ENCODE measurements at places on chromosomes 2 and 18.

DNA sequence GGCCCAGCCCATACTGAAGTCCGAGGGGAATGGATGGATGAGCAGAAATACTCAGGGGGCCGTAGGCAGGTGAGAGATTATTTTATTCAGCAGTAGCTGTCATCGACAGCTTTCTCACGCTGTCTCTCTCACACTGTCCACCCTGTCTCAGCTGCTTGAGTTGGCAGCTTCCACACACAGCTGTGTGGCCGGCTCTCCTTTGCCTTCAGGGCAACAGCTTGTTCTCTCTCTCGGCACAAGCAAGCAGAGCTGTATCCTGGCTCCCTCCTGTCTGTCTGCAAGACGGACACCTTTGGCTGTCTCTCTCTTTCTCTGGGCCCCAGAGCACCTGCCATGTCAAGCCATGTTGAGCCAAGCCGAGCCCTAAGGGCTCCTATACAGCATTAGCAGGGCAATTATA, 9.8 kb upstream of the PAPOLG start:
- no peak for DNase-seq

- DNase-seq: no peak
Measured at GRCh38 chr18:79923896-79924585, 27.4 kb downstream of the SLC66A2 start.

DNA sequence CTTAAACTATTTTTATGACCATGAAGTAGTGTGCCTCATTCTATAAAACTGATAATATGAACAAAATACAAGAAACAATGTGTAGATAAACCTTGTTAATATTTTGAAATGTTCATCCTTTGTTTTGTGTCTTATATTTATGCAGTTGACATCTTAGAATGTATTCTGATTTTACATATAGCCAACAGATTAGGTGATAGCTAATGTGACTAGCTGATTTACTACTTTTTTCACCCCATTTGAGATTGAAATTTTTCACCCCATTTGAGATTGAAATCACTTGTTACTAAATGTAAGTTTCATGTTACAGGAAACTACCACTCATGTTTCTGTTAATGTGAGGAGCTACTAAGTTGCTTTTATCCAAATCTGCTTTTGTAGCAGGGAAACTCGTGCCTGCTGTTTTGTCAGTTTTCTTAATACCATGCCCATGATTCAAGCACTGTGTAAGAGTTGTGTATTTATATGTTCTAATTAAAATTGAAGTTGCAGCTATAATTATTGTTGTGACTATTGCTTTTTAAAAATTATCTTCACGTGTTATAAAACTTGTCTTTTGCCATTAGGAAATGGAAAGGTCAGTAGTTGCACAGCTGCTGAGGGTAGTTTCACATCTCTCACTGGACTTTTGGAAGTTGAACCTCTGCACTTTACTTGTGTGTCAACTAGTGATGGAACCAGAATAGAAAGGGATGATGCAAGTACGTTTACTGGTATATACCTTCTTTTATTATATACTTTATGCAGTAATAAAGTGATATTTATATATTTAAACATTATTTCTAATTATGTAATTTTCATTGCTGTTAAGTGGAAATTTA, 96.6 kb downstream of the BIRC6 start:
- DNase-seq: no peak

DNA sequence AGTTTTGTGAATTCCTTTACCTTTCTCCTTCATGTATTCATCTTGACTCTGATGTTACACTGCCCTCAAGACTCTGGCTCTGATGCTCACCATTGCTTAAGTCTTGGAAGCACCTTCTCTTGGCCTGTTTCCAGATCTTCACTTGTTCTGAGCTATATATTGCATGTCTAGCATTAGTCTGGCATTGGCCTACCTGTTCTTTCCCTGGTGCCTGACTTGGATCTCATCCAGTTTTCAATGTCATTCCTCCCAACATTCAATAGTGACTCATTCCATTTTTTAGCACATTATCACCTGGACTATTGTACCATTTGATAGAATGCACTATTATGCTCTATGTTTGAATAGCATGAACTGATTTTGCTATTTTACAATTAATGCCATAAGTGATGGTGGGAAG, 127.3 kb upstream of the NYAP2 start:
- no peak for DNase-seq

- no peak for DNase-seq
Measured at GRCh38 chr18:9735238-9735637, 27.1 kb downstream of the RAB31 start.

GRCh38 chr2:24352664-24353063, 7.7 kb downstream of the ITSN2 start:
- DNase-seq: no peak

- no peak for DNase-seq
Measured at GRCh38 chr2:138779406-138779780, 797 bp downstream of the NXPH2 start.

DNA sequence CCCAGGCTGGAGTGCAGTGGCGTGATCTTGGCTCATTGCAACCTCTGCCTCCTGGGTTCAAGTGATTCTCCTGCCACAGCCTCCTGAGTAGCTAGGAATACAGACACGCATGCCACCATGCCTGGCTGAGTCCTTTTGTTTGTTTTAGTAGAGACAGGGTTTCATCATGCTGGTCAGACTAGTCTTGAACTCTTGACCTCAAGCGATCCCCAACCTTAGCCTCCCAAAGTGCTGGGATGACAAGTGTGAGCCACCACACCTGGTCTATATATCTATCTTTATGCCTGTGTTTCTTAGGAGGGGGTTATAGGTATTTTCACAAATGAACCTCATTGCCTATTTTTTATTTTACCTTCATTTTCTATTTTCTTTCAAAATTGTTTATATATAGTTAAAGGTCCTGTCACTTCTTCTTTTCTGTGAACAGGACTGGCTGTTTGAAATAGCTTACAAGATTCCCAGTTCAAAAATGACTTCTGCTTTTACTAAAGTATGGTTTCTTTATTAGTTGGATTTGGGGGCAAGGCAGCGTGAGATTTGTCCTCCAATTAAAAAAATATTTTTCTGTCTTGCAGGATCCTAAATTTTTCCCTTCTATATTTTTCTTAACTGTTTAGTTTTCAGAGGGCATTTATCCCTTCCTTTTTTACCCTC, 16.4 kb upstream of the MARCHF7 start:
- DNase-seq: peak; percentile 68

DNA sequence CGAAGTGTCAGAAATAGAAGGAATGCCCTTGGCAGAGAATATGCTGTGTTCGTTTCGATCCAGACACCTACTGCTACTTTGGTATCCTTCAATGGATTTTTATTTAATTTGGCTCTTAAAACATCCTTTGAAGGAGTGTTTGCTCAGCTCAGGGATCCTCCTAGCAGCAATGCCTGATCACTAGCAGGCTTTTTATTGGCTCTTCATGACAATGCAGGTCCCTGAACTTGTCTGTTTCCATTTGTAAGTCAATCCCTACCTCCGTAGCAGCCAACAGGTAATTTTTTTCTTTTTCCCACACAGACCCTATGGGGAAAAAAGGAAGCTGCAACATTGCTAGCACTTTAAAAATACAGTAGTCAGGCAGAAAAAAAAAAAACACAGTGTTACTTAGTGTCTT, 366.2 kb upstream of the LRRTM1 start:
- DNase-seq: no peak

DNA sequence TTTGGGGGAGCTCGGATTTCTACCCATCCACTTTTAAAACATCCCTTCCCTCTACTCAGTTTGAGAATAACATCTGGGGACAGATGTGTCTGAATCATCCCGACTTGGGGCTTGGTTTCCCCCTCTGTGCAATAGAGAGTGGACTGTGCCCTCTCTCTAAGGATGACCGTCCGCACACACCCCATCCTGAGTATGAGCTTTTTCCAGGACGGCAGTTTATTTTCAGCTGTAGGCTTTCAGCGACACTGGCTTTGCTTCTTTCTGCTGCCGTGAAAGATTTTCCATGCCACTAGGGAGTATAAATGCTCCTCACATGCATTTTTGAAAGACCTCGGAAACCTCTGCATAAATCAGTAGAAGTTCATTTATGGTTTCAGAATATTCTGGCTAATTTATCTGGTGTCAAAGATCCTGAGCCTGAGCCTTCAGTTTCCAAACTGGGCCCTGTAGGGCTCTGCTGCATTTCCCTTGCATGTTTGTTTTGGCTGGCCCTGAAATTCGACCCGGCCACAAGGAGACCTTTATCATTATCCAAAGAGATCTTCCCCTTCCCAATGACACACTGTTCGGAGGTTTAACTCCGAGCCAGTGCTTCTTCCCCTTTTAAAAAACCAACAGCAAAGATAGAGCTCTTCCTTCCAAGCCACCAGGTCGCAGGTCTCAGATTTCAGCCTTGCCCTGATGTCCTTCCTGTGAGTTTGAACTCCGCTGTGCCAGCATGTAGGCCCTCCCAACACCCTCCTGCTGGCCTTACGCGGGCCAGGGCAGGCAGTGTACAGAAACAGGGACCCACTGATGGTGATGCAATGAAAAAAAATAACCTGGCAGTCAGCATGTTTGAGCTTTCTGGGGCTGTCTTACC, 53.3 kb downstream of the FECH start:
- DNase-seq: no peak

DNA sequence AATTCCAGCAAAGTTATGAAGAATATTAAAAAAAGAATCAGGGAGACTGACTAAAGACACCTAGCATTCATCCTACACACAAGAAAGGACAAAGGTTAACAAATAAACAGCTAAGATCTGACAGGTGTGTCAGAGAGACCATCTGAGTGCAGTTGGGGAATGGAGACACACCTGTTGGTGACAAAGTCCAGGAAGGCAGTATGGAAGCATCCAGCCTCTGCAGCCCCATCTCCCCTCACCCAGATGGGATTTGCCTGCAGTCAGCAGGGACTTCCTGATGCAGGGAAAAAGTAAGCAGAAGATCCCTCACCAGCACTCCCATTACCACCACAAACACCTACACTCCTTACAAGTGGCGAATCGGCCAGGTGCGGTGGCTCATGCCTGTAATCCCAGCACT, 37.9 kb downstream of the USP34 start:
- DNase-seq: no peak

DNA sequence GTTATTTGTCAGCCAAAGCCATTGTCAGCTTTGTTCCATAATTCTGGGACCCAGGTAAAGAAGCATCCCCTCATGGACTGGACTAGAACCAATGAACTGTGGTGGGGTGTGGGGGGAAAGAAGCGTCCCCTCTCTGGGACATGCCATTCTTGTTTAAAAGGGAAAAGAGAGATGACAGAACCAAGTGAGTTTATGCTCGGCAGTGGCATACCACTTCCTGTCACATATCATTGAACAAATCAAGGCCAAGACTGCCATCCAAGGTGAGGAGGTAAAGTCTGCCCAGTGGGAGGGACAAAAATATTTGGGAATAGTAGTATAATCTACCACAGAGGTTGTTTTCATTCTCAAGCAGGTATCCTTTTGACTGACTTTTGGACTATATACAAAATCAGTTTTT, 4.7 kb upstream of the GLS start:
- DNase-seq: no peak

- no peak for DNase-seq
Measured at GRCh38 chr2:162037886-162038285, 36.1 kb downstream of the DPP4 start.

DNA sequence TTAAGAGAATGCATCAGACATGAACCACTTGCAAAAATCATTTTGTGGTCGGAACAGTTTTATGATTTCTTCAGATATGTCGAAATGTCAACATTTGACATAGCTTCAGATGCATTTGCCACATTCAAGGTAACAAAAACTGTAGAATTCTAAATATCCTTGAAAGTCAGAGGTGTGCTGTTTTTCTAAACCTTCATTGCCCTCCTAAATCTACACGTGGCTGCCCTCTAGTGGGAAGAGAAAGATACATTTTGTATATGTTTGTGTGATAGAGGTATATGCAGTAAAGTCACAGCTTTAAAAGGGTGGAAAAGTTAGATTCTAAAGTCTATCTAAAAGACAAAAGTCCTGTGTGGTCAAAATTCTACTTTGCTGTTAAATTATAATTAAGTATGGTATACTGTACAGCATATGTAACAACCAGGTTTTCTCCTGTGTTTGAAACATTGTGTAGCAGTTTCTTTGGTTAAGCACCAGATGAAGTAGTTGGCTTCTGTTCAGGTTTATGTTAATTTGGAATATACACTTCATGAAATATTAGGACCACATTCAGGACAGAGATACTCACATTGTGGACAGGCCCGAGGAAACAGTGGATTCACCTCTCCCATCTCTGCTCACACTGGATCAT, 65.9 kb upstream of the ITM2C start:
- DNase-seq: peak; percentile 75

- no peak for DNase-seq
Measured at GRCh38 chr2:144963031-144963430, 443.1 kb upstream of the ZEB2 start.

DNA sequence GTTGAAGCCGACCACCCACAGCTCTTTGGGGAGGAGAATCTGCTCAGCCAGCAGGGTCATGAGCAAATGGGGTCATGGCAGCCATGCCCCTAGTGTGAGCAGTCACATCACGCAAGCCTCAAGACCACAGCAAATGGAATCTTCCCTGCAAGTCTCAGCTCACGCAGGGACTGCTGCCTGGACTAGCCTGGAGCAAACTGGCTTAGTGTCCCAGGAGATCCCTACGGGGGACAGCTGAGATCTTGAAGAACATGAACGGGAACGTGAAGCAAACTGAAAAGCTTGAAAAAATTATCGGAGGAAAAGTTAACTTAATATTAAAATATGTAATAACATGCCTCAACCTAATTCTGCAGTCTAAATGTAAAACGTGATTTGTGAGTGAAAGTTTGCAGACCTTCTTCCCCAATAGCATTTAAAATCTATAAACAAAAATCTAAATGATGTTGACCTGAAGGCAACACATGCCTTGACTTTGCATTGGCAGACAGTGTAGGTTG, 118.4 kb downstream of the FAM124B start:
- DNase-seq: no peak

GRCh38 chr2:237041231-237041630, 44.5 kb upstream of the COPS8 start:
- no peak for DNase-seq

GRCh38 chr18:26640541-26640940, 92.2 kb upstream of the KCTD1 start:
- DNase-seq: no peak

- DNase-seq: no peak
Measured at GRCh38 chr2:159009940-159010339, 41.5 kb downstream of the TANC1 start.

DNA sequence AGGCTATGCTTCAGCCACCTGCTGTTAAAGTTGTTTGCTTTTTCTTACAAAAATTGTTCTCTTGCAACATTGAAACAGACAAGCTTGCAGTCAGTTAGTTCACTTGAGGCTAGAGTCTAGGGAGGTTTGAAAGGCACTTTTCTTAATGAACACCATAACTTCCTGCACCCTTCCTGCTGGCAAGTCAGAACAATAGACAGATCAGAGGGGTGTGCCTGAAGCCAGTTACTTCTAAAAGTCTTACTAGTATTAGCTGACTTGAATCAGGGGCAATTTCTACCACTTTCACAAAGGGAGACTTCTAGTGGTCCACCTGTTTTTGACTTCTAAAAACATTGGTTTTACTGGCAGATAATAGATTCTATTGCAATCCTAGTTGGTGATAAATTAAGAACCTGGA, 367.4 kb upstream of the CDH20 start:
- DNase-seq: no peak

DNA sequence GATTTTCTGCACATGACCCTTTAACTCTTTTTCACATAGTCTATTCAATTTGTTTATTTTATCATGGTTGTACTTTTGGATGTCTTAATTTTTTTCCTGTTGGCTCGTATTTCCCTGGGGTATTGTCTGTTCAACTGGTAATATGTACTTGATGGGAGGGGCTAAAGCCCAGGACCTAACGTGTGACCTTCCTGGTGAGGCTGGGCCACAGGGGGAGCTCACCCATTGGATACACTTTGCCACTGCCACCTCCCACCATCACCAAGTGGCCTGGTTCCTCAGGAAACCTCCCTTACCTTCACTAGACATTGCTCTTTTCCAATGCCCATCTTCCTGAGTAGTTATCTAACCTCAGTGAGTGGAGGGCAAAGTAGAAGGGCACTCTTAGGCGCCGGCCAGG, 143.9 kb upstream of the LTBP1 start:
- no peak for DNase-seq
